Cortex of kidney (tissue), 1 donor: ENCODE measurements at places on chromosomes 3 and 15.
A peak's percentile ranks its signal among the peaks of the same experiment; 100 is the strongest.

- DNase-seq: no peak
Observed at GRCh38 chr3:177307826-177308225, 110.5 kb upstream of the TBL1XR1 start.

- no peak for DNase-seq
Observed at GRCh38 chr15:79396850-79397249, 35.3 kb upstream of the MINAR1 start.

DNA sequence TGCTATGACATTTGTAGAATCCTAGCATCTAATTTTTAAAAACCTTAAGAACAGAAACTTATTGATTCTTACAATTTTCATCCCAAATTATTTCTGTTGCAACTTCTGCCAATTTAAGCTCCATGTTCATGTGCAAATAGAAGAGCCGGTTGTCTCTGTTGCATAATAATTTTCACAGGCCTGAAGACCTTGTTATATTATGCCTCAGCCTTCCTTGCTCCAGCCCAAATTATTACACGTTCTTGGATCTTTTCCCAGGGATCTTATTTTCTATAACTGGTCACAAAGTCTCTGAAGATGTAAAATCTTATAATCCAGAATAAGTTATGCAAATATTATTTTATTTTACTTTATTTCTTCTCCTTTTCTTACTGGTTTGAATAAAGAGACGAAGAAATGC, 210.7 kb upstream of the DPH6 start:
- DNase-seq: no peak

DNA sequence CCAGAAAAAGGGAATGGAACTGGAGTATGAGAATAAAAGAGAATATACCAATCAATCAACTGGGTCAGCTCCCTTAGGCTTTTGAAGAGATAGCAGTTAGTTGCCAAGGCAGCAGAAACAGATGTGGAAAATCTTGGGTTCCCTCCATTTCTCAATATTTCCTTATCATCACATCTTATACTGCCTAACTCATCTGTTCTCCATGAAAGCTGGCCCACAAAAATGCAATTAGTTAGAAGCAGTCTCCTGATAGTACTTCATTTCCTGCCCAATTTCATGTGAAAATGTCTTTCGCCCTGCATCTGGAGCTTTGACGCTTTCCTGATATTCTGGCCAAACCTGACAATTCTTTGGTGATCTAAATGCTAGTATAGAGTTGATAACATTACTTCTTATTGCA, 30.1 kb upstream of the SPTSSB start:
- no peak for DNase-seq

- no peak for DNase-seq
Observed at GRCh38 chr3:51353691-51354090, 31.4 kb upstream of the MANF start.

DNA sequence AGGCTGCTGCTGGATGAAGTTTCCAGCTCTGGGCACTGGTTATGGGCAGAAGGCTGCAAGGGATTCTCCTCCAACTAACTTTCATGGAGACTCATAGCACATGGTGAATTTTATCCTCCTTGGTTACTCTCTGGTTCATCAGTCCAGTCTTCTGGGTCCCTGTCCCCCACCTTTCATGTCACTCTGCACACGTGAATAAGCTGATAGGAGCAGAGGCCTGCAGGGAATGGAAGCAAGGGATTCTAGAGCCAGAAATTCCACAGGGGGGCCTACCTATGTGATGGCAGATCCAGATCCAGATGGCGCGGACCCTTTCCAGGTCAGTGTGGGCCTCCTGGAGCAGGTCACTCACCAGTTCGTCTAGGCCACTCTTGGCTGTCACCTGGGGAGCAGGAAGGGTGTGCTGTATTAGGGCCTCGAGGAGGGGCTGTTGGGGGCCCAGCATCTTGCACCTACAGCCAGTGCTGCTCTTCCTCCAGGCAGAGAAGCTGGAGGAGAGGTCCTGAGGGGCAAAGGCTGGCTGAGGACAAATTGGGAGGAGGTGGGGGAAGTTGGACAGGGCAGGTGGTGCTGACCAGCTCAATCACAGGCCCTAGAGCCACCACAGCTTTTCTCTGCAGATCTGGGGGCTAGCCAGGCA, 30.2 kb downstream of the KY start:
- DNase-seq: no peak

DNA sequence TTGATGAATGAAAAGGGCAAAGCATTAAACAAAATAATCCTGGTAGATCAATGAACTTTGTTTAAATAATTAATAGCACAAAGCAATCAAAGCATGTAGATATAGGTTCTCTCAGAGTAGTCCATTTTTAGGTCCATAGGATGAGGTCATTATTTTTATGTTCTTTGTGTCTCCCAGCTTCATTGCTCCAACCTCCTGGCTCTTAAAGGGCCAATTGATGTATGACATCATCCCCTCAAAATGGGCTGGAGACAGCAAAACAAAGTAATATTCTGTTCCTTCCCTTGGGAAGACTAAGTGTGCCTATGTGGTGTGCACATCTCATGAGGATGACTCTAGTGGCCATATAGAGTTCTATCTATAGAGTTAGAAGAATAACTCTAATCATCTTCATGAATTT, 49.5 kb downstream of the HMG20A start:
- DNase-seq: no peak

- no peak for DNase-seq
Observed at GRCh38 chr15:57525581-57525980, 66.1 kb upstream of the MYZAP start.

- no peak for DNase-seq
Observed at GRCh38 chr3:139694542-139694941, 16.8 kb upstream of the NMNAT3 start.

GRCh38 chr3:175187586-175187985, 328.5 kb downstream of the NAALADL2 start:
- DNase-seq: no peak

- no peak for DNase-seq
Observed at GRCh38 chr3:51311055-51311454, 74.0 kb upstream of the MANF start.

DNA sequence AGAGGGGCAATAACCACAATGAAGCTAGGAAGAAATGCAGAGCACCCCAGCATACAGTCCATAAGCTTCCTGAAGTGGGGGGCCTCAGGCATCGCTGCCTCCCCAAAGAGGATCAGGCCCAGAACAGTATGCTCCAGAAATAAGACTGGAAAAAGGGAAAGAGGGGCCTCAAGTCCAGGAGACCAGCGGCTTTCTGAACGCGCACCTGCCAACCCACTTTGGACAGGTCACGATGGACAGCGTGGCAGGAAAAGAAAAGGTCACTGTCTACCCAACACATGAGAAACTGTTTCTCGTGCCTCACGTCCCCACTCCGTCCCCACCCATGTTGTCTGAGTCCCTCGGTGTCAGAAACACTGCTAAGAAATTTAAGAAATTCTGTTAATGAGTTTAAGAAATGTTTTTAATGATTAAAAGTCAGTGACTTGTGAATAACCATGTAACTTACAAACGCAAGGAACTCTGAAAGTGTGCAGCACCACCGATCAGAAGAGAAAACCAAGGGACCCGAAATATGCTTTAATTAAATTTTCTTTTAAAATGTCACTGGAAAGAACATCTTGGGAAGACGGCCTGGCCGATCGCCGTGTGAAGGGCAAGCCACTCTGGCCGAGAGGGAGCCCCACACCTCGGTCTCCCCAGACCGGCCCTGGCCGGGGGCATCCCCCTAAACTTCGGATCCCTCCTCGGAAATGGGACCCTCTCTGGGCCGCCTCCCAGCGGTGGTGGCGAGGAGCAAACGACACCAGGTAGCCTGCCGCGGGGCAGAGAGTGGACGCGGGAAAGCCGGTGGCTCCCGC, 1.7 kb upstream of the PPARG start:
- DNase-seq: no peak

- no peak for DNase-seq
Observed at GRCh38 chr15:78340231-78341056, at the start of gene CRABP1. Gene CRABP1 (plus strand): TSS chr15:78340353. CDS start chr15:78340429, 76 bp downstream.

GRCh38 chr15:57367556-57367955, 8.7 kb upstream of the CGNL1 start:
- DNase-seq: no peak

GRCh38 chr15:32790352-32790999, 72.7 kb downstream of the GREM1 start:
- DNase-seq: no peak

- DNase-seq: no peak
Observed at GRCh38 chr3:183583331-183584245, 28.1 kb upstream of the KLHL6 start.

DNA sequence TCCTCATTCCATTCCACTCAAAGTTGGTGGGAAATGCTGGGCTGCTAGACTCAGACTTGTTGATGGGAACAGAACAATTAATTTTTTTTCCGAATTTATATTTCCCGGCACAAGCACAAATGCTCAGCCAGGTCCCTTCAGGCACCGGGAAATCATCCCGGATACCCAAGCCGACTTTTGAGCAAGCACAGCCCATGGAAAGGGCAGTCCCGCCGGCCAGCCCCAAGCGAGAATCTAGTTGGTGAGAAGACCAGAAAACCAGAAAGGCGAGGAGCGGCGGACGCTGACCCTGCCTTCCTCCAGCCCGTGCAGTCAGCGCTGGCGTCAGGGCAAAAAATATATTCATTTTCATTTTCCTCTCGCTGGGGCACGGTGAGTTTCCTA, 763 bp upstream of the ZIC4 start:
- no peak for DNase-seq

DNA sequence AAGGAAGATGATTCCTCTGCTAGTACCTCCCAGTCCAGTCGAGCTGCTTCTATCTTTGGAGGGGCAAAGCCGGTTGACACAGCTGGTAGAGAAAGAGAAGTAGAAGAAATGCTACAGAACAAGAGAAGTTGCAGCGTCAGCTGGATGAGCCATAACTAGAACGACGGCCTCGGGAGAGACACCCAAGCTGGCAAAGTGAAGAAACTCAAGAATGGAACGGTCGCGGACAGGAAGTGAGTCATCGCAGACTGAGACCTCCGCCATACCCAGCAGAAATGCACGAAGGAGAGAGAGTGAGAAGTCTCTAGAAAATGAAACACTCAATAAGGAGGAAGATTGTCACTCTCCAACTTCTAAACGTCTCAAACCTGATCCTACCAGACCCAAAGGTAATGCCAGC, 19.0 kb upstream of the PARP14 start:
- no peak for DNase-seq

GRCh38 chr3:81839504-81840094, 78.2 kb upstream of the GBE1 start:
- DNase-seq: no peak

DNA sequence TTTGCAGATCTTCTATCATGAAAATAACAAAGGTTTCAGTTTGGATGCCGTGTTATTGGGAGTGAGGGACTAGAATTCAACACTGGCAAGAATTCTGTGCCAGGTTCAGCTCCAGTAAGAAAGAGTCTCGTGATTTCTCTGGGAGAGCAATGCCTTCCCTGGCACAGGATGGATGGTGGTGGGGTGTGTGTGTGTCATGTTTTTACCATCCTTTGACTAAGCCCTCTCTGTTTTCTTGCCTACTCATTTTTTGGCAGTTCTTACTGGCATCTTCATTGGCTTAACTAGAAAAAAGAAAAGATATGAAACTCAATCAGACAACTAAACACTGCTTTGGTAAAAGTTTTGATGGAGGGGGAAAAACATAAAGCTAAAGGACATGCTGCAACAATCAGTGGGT, 86.6 kb downstream of the FMN1 start:
- DNase-seq: no peak

DNA sequence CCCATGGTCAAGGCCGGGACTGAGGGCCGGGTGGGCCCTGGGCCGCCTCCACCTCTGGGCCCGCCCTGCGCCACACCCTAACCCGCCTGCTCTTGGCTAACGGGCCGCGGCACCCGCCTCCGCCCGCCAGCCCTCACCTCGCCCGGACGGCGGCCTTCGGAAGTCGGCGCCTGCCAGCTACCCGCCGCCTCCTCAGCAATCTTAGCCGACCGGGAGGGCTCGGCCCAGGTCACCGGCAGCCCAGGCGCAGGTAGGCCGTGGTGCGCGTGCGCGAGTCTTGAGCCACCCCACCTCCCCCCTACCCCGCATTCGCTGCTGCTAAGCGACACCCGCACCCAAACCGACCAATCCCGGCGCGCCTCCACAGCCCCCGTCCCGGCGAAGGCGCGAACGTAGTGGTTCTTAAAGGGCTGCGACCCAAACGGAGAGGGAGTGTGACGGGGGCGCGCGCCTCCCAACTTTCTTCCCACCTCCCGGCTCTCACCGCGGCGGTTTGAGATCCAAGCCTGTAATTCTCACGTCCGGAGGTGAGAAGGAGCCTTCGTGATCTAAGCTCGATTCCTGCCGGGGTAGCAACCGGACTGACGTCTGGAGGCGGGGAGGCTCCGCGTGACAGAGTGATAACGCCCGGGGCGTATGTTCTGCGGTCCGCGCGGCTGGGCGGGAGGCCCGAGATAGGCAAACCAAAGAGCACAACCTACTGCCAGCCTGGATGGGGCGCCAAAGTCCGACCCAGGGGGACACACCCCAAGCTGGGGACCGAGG, at the start of gene SEC22C:
SEC22C (minus strand) TSS at position 259 of the 765 bp plus-strand sequence. CDS start 12,921 bp downstream, outside the sequence.
- DNase-seq: peak; percentile 47

GRCh38 chr15:74889390-74889882, 406 bp upstream of the MPI start:
- no peak for DNase-seq

DNA sequence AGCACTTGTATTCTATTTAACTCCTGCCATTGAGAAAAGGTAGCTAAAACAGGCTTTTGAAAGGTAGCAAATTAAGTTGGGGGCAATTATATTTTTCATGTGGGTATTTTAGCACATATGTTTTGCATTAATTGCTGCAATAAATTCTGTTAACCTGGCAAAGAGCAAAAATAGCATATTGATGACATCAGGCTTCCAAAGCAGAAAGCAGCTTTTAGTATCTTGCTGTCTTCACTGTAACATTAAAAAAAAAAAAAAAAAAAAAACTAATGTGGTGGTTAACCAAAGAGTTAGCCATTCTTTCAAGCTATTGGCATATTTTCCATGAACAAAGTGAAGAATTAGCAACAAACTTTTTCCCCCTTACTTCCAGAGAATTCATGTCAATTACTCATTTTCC, 9.1 kb downstream of the EPHA3 start:
- DNase-seq: no peak

DNA sequence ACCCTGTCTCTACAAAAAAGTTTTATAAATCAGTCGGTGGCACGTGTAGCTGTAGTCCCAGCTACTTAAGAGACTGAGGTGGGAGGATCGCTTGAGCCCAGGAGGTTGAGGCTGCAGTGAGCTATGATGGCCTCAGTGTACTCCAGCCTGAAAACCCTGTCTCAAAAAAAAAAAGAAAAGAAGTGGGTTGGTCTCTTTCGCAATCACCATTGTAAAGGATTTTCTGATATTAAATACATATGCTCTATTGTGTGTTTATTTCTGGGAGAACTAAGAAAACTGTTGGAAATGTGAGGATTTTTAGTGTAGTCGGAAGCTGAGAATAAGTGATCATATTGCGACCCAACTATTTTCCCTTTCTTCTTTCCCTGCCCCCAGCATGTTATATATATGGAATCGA, 7.5 kb downstream of the ZNF710 start:
- DNase-seq: no peak

DNA sequence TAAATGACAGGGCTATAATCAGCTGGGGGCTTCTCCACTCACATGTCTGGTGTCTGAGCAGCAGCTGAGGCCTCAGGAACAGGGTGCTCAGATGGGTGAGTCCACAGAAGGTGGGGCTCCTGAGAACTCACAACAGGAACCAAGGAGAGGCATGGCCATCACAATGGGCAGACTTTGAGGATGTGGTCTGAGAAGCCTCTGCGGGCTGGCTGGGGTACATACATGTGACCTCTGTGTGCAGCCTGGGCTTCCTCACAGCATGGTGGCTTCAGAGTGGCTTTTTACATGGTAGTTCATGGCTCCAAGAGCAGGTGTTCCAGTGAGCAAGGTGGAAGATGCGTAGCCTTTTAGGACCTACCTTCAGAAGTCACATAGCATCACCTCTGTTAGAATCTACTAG, 58.8 kb downstream of the TRPC1 start:
- no peak for DNase-seq

GRCh38 chr15:68528626-68529290, 50.0 kb upstream of the CORO2B start:
- no peak for DNase-seq
